Placental epithelial cell (primary cell): ENCODE measurements at places on chromosomes 6 and 20. TPM values are rescaled to one million over a fixed set of nuclear protein-coding genes. Genes with fewer than 3 reads are reported as not detected.

CDH4 gene
- under 0.01 and 1.6 TPM in 2 replicates for total RNA-seq

EBF4 gene
- 4.4 and 13.3 TPM in 2 replicates for total RNA-seq

NOX3 gene
- not detected in 2 replicates for total RNA-seq

PBOV1 gene
- total RNA-seq, result not detected in 2 replicates

TSHZ2 gene
- not detected in 2 replicates for total RNA-seq

CD24 gene
- 56.3 and 150 TPM in 2 replicates for total RNA-seq

SLC17A2 gene
- total RNA-seq, result not detected in 2 replicates

MPIG6B gene
- total RNA-seq, result 0.39 and 0.54 TPM in 2 replicates

FAM120B gene
- total RNA-seq, result 14.1 and 14.2 TPM in 2 replicates

PTK7 gene
- total RNA-seq, result 844 and 868 TPM in 2 replicates

SPATA25 gene
- 0.98 and 2.0 TPM in 2 replicates for total RNA-seq

RSPO4 gene
- total RNA-seq, result not detected in 2 replicates

GRM1 gene
- under 0.01 TPM in 2 replicates for total RNA-seq

CALHM5 gene
- under 0.01 and 0.22 TPM in 2 replicates for total RNA-seq

SLC17A1 gene
- total RNA-seq, result not detected in 2 replicates
